ENCODE measurements at places on chromosomes 5 and 9. TPM values are rescaled to one million over a fixed set of nuclear protein-coding genes. Genes with fewer than 3 reads are reported as not detected.

Gene SLC1A3
- 24.4 TPM for total RNA-seq

GRCh38 chr9:12923468-12924009 is 148.7 kb downstream of the LURAP1L start:
- DNase-seq = no peak
- peaks cover 14% of the 10 kb centered on the region for H3K4me1 ChIP-seq
- H3K27ac ChIP-seq = peak overlapping the region; percentile 8
- no peaks in the 10 kb centered on the region for H3K36me3 ChIP-seq
- no peak overlapping the region for H3K4me3 ChIP-seq
- H3K27me3 ChIP-seq = no peaks in the 10 kb centered on the region

GRCh38 chr9:99326112-99326916 is 104.2 kb downstream of the SEC61B start:
- no peak overlapping the region for H3K4me3 ChIP-seq
- H3K27ac ChIP-seq = no peak overlapping the region
- DNase-seq = no peak
- H3K36me3 ChIP-seq = no peaks in the 10 kb centered on the region
- H3K27me3 ChIP-seq = peaks cover 17% of the 10 kb centered on the region

- peaks cover 19% of the 10 kb centered on the region for H3K4me1 ChIP-seq
- H3K36me3 ChIP-seq = peaks cover 16% of the 10 kb centered on the region
- no peaks in the 10 kb centered on the region for H3K27me3 ChIP-seq
- H3K27ac ChIP-seq = no peak overlapping the region
Measured at GRCh38 chr5:77751328-77752023, 24.7 kb downstream of the TBCA start.

Gene BRD8
- 101 TPM for total RNA-seq

Gene C5orf46
- total RNA-seq = not detected

DNA sequence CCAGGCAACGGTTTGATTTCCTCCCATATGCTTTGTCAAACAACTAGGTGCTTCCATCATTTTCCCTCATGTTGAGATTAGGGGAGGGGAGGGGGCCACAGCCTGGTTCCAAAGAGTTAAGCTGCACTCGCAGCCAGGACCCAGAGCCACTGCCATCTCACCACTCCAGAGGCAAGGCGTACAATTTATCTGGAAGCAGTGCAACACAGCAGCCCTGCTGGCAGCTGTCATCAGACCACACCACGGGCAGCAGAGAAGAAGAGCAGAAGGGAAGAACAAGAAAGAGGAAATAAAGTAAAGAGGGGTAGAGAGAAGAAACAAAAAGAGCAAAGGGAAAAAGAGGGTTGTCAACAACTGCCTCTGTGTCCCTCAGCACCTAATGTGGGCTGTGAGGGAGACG is 38.9 kb downstream of the MED27 start:
- H3K27ac ChIP-seq = no peak overlapping the region
- no peak for DNase-seq
- H3K36me3 ChIP-seq = no peaks in the 10 kb centered on the region
- no peaks in the 10 kb centered on the region for H3K27me3 ChIP-seq

DNA sequence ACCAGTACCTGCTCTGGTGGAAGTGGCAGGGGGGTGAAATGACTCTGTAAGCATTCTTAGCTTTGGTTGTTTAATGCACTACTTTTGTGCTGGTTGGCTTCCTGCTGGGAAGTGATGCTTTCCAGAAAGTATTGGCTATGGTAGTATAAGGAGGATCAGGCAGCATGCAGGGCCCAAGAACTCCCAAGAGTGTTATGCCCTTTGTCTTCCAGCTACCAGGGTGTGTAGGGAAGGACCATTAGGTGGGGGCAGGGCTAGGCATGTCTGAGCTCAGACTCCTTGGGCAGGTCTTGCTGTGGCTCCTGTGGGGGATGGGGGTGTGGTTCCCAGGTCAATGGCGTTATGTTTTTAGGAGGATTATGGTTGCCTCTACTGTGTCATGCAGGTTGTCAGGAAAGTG is 135.8 kb upstream of the TRPC7 start:
- H3K4me1 ChIP-seq = no peaks in the 10 kb centered on the region
- no peak for DNase-seq
- no peaks in the 10 kb centered on the region for H3K36me3 ChIP-seq
- no peak overlapping the region for H3K27ac ChIP-seq
- H3K27me3 ChIP-seq = peaks cover 4% of the 10 kb centered on the region

Gene C1QTNF2
- 0.42 TPM for total RNA-seq

Measured in neural crest cell (in vitro differentiated cells).